EH (cell line): ENCODE measurements at places on chromosomes 5 and 9.

- no peak for DNase-seq
Measured at GRCh38 chr5:105218018-105218417, 1655.4 kb upstream of the NUDT12 start.

DNA sequence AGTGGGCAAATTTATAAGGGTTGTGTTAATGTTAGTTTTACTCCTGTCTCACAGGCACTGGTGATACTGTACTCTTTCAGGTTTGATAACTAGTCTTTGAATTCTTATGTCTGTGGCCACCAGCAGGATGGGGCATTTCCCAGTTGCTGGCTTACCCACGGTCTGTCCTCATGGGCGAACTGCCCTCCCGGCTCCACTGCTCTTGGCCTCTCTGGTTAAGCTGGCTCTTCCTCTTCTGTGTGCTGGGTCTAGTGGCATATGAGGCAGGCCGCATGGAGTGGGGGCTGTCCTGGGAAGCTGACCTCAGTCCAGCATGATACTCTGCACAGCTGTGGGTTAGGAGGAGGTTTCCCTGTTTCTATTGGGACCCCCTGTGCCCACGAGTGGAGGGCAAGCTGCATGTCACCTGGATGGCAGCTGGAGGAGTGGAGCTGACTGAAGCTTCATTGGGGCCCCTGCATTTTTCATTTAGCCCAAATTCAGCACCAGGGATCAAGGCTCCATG, 19.5 kb downstream of the PHF2 start:
- DNase-seq = no peak

DNA sequence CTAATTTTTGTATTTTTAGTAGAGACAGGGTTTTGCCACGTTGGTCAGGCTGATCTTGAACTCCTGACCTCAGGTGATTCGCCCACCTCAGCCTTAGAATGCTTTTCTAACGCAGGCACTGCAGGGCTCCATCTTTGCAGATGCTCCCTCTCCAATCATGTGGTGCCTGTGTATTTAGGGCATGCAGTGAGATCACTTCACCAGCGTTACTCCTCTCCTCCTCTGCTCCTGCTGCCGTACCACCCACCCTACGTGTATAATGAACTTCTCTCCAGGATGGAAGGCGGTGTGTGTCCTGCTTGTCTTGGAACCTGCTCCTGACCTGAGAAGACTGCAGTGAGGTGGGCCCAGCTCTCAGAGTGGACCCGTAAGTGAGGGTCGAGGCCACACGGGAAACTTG, 13.6 kb upstream of the CFAP157 start:
- DNase-seq = no peak

- no peak for DNase-seq
Measured at GRCh38 chr9:120690372-120690771, 23.9 kb downstream of the MEGF9 start.

- no peak for DNase-seq
Measured at GRCh38 chr5:78603636-78604175, 44.9 kb downstream of the LHFPL2 start.
